ENCODE measurements at places on chromosomes 6 and 20.

DNA sequence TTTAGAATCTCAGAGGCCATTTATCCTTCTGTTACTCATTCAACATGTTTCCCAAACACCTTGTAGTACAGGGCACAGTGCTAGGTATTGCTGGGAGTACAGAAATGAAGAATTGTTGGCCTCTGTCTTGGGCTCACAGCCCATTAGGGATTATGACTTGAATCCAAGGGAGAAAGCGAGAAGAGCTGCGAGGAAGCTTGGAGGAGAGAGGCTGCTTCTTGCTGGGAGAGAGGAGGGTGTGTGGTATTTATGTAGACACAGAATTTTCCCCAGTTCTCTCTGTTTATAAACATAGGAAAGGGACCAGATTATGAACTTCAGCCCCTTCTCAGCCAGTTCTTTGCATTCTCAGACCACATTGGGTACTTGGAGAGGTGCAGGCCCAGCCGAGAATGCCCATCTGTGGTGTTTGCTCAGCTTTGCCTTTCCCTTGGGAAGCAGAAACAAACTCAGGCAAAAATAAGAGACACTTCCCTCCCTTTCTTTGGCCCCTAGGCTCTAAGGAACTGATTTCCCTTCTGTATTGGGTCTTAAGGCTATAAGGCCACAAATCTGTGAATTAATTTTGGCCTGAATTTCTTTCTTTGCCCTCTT, 17.9 kb downstream of the CHMP4B start:
- DNase-seq: no peak

GRCh38 chr20:48459722-48460395, 367.9 kb downstream of the PREX1 start:
- DNase-seq: peak; percentile 15

DNA sequence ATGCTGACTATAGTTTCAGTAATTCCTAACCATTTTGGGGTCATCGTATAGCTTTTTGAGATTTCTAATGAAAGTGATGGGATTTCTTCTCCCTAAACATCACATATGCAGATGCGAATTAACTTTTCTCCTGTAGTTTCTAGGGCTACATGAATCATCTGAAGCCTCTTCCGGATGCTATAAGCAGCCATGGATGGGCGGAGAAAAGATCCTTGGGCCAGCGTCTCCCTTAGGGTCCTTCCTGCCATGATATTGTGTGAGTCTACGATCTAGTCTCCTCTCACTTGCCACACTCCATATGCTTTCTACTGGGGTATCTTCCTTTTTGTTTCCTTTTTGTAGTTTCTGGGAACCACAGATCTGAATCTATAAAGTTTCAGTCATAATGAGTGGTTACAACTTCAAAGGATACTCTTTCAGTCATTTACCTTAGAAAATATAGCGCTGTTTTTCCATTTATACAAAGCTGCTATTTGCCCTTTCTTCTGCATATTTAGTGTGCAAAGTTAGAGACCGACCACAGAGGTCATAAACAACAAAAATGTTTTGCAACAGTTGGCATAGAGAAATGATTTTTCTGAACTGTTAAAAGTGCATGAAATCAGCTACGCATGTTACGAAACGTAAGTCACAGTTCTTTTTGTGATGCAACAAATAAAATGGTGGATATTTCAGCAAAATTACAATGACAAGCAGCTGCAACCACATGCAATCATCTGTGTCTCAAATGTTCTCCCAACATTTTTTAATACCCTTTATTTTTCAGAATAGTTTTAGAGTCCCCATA, 396.2 kb upstream of the SLC35B3 start:
- no peak for DNase-seq

- DNase-seq: no peak
Measured at GRCh38 chr20:56676001-56676400, 46.9 kb downstream of the TFAP2C start.

GRCh38 chr6:90485635-90486277, 101.1 kb downstream of the MAP3K7 start:
- no peak for DNase-seq
